NCI-H2029 treated with DMSO at 0.1 percent for 48 hours (cell line): ENCODE measurements at places on chromosomes 5 and 9.

DNA sequence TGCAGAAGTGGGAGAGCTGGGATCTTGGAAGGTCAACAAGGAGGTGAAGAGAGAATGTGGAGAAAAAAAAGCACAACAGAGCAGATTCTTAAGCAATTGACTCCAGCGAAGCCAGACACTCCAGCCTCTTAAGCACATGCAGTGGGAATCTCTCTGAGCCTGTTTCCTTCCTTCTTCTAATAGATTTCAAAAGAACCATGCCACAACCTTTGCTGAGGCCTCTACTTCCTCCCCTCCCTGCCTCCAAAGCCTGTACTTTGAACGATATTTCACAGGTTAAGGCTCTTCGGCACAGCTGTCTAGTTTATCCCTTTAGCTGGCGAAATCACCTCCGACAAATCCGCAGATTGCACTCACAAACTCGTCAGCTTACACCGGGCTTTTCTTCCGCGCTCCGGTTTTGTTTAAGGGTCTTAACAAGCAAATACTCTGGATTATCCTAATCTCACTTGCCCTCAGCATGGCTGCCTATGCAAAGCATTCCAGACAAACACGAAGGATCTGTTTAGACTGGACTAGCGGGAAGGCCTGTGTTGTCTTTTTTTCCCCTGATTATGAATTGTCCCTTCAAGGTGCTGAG is 211.6 kb upstream of the PANK3 start:
- DNase-seq = no peak

DNA sequence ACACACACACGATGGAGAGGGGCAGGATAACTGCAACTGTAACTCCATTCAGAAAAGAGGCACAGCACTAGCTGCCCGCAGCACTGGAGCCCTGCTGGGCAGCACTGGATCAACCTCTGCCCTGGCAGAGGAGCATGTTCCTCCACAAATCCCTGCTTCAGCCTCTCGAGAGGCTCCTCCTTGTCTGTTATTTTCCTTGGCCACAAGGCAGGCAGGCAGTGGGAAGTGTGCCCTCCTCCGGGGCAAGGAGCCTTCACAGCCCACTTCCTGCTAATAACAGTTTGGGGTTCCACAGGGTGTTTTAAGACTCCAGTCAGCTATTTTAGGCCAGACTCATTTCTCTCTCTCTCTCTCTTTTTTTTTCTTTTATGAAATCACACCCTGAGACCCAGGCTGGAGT is 11.8 kb downstream of the FXN start:
- DNase-seq = no peak

DNA sequence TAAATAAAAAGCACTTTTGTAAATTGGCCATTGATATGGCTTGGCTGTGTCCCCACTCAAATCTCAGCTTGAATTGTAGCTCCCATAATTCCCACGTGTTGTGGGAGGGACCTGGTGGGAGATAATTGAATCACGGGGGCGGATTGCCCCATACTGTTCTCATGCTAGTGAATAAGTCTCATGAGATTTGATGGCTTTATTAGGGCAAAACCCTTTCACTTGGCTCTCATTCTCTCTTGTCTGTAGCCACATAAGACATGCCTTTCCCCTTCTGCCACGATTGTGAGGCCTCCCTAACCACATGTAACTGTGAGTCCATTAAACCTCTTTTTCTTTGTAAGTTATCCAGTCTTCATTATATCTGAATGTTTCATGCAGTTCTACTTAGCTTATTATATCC is 153.2 kb downstream of the TARS1 start:
- no peak for DNase-seq

- DNase-seq = no peak
Measured at GRCh38 chr9:18126831-18127498, 347.0 kb upstream of the ADAMTSL1 start.

- DNase-seq = no peak
Measured at GRCh38 chr5:82397741-82398320, 119.7 kb upstream of the RPS23 start.

DNA sequence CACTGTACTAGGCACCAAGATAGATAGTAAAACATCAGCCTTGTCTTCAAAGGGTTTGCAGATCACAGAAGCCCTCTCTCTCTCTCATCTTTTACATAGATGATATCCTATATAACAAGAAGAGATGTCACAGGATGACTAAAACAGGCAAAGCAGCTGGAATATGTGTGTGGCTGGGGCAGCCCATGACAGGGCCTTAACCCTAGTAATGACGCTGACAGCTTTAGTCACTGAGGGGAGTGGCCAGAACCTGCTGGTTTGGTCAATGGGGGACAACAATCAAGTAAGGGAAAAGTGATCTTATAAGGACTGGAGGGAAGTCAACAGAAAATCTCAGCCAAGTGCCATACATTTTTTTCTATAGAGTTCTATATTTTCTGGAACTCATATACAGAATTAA is 41.9 kb upstream of the RIC1 start:
- DNase-seq = no peak

- no peak for DNase-seq
Measured at GRCh38 chr9:20643660-20644059, 21.4 kb upstream of the MLLT3 start.

DNA sequence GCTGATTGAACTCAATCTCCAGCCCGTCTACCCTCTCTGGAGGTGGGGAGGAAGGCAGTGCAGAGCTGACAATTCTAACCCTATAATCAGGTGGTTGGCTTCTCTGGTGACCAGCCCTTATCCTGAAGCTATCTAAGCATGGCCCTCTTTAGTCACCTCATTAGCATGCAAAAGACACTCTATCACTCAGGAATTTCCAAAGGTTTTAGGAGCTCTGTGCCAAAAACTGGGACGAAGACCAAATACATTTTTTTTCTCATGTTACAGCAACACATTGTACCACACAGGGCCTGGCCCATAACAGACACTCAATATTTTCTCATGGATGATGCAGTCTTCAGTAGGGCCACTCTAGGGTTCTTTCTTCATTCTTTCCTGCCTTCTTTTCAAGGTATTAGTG is 118.8 kb upstream of the VLDLR start:
- no peak for DNase-seq

DNA sequence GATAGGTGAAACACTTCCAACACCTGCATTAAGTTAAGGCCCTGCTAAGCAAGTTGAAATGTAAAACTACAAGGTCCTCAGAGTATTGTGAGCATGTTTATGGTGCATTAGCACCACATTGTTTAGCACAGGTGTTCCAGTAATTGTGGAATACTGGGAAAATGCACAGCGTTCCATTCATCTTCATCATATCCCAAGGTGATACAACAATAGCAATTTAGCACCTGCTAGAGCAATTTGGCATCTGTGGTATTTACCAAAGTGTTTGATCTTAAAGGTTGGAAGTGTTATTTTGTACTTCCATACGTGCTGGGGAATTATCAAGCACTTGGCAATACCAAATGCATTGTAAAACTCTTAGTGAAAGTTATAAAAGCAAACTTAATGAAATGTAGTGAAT is 266.8 kb downstream of the CYLC2 start:
- no peak for DNase-seq
